ENCODE measurements at places on chromosomes 12 and 14.

DNA sequence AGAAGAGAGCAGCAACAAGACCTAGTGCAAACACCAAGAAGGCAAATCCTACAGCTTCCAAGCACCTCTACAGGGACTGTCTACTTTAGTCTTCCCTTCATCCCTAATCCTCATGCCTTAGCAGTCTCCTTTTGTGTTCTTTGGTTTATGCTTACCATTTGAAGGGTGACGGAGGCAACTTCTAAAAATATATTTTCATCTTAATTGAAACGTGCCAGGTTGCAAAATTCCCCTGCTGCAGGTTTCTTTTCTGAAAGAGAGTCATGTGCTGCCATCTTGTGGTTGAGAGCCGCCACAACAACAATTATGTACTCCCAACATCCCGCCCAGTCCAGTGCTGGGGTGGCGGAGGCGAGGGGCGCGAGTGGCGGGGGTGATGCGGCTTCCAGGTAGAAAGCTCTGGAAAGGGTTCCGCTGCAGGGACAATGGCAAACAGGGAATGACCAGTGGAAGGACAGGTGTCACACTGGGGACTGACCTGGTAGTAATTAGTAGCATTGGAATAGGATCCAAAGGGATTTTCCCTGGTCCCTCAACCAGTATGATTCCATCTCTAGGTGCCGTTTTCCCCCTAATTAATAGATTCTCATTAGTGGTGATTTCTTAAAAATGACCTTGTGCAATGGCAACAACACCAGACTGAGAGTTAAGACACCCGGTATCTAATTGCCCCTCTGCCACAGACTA lies 80.3 kb upstream of the GNG2 start:
- DNase-seq: peak; percentile 55
- H3K36me3 ChIP-seq: no peaks in the 10 kb centered on the region
- H3K27ac ChIP-seq: no peak overlapping the region

DNA sequence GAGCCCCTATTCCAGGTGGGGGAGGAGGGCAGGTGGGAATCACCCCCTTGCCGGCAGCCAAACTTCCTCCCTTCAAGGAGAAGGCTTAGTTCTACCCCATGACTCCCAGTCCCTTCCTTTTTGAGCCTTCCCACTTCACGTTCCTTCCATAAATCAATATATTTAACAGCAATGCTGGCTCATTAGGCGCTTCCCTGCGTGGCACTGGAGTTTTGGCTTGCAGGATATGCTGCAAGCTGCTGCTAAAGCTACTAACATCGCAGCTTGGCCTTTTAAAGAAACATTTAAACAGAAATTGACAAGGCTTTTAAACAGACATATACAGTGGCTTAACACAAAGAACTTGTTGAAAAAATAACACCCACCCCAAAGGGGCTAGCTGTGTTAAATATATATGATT lies 308.0 kb upstream of the FKBP4 start:
- no peak overlapping the region for H3K27ac ChIP-seq
- DNase-seq: no peak
- no peaks in the 10 kb centered on the region for H3K4me1 ChIP-seq
- H3K36me3 ChIP-seq: no peaks in the 10 kb centered on the region
- H3K4me3 ChIP-seq: no peak overlapping the region

DNA sequence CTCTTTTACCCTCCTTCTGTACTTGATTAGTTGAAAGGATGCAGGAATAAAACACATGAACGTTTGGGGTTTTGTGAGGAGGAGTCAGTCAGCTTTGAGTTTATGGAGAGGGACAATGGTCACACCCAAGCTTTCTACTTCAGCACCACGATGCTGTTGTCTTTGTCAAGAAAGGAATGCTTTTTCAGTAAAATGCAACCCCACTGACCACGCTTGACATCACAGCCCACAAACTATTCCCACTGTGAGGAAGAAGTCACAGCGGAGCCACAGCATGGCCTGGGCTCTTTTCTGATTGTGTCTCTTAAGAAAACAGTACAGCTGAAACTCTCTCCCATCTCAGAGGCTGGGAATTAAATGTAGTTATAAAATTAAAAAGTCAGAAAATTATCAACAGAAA lies 135.2 kb downstream of the APAF1 start:
- H3K4me3 ChIP-seq: no peak overlapping the region
- no peaks in the 10 kb centered on the region for H3K4me1 ChIP-seq
- no peak overlapping the region for H3K27ac ChIP-seq
- peaks cover 10% of the 10 kb centered on the region for H3K27me3 ChIP-seq

GRCh38 chr12:84561351-84561750 lies 351.2 kb downstream of the SLC6A15 start:
- H3K27me3 ChIP-seq: no peaks in the 10 kb centered on the region
- H3K4me3 ChIP-seq: no peak overlapping the region
- H3K36me3 ChIP-seq: no peaks in the 10 kb centered on the region
- no peaks in the 10 kb centered on the region for H3K4me1 ChIP-seq

DNA sequence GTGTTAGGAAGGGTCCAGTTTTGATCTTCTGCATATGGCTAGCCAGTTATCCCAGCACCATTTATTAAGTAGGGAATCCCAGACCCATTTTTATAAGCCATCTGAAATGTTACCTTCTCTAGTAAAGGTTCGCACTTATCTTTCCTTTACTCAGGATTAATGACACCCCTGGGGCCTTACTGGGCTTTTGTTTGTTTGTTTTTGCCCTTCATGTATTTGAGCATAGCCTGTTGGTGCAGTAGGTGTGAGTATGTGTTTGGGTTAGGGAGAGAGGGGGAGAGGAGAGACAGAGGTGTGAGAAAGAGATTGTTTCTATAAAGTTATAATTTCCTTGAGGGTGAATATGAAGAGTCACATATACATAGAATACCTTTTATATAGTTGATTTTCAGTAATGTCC lies 96.9 kb downstream of the AKAP6 start:
- DNase-seq: no peak
- no peak overlapping the region for H3K4me3 ChIP-seq
- H3K36me3 ChIP-seq: no peaks in the 10 kb centered on the region
- H3K27ac ChIP-seq: no peak overlapping the region
- H3K27me3 ChIP-seq: no peaks in the 10 kb centered on the region

- no peak for DNase-seq
- no peaks in the 10 kb centered on the region for H3K27me3 ChIP-seq
- H3K4me1 ChIP-seq: no peaks in the 10 kb centered on the region
- no peak overlapping the region for H3K27ac ChIP-seq
- H3K36me3 ChIP-seq: no peaks in the 10 kb centered on the region
Observed at GRCh38 chr12:105825141-105825540, 313.6 kb downstream of the NUAK1 start.

DNA sequence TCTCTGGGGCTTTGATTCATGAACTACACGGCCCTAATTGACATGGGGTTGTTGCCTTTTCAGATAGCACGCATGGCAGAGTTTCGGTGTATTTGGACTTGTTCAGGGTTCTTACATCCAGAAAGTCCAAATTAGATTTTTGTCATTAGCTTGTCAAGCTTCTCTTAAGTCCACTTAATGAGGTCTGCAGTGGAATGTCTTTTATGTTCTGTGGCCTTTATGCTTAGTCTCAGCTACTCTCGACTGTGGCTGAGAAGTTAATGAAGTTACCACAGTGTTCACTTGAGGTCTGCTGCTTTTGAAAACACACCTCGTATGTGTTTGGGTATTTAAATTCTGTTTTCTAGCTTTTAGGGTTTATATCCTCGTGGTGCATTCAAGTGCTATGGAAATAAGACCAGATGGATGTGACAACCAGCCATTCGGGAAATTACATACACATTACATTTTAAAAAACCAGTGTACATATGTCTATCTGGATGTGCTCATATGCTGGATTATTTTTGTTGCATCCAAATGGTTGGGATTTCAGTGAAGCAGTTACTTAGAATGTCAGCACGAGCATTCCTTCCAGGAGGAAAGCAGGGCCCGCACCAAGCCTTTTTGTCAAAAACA lies 80.2 kb downstream of the RMST start:
- H3K4me3 ChIP-seq: no peak overlapping the region
- H3K27me3 ChIP-seq: no peaks in the 10 kb centered on the region
- no peaks in the 10 kb centered on the region for H3K36me3 ChIP-seq
- no peak for DNase-seq

DNA sequence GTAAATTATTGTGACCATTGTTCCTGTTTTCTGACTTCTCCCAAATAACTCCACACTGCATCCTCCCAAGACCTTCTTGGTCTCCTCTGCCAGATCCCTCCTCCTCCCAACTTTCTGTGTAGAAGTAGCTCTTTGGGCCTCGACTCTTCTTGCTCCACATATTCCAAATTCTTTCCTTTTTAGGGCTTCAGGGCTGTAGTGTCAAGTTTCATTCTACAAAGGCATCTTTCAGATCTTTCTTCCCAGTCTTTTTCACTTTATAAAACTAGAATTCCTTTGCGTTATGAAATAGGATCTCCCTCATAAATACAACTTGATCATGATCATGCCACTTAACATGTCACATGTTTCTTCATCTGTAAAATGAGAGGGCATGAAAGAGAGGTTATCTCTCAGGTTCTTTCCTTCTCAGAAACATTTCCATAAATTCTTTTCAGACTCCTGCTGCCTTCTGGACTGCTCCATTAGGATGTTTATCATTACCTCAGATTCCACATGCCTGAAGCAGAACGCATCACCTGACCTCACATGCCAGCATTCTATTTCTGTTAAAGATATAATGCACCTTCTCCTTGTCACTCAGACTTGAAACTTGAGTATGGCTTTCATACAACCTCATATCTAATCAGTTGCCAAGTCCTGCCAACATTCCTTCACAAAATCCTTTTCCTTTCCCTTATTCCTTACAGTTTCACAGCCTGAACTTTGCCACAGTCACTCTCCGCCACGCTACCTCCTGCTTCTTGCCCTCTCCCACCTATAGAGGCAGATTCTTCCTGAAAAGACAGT lies 8.5 kb downstream of the SLC38A1 start:
- H3K4me1 ChIP-seq: peaks cover 28% of the 10 kb centered on the region
- no peak for DNase-seq

DNA sequence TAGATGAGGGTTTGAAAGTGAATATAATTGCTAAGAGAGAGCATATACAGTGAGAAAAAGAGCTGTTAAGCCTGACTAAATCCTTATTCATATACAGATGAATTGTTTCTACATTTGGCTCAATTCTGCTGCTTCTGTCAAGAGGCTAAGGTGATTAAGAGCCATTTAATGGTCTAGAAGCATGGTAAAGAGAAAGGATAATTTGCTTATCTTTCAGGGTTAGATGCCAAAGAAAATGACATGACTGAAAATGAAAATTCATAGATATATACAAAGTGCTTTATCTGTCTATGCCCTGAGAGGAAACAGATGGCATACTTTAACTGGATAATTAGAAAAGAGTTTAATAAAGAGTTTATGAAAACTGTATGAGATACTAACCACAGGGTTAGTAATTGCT lies 834.9 kb downstream of the SLC6A15 start:
- DNase-seq: no peak
- no peaks in the 10 kb centered on the region for H3K4me1 ChIP-seq
- no peak overlapping the region for H3K4me3 ChIP-seq

DNA sequence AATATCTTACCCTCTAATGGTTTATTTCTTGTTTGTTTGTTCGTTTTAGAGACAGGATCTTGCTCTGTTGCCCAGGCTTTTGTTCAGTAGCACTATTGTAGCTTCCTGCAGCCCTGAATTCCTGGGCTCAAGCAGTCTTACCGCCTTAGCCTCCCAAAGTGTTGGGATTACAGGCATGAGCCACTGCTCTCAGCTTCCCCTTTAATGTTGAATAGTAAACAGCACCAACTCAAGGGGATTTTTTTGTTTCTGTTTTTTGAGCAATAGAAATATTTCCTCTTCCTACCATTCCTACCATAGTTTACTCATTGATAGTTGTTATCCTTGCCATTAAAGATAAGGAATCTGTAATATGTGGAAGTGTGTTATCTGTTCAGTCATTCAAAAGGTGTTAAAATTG lies 10.7 kb downstream of the ARID4A start:
- H3K4me3 ChIP-seq: no peak overlapping the region
- DNase-seq: no peak
- H3K36me3 ChIP-seq: peaks cover 24% of the 10 kb centered on the region
- H3K4me1 ChIP-seq: peaks cover 9% of the 10 kb centered on the region

DNA sequence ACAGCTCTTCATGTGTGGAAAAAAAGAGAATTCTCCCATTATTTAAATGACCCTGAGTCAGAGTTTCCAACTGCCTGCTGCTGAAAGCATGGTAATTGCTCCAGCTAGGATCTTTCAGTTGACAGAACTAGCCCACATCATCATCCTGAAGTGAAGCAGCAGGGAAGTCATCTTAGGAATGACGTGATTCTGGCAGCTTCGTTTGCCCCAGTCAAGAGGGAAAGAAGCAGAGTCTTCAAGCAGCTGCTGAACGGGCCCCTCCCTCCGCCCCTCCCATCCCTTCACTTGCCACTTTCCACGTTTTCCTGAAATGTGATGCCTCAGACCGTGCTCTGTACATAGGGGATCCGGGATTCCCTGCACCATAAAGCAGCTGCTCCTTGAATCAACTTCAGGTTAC lies 455.0 kb upstream of the TMEM132C start:
- no peak overlapping the region for H3K4me3 ChIP-seq
- DNase-seq: no peak
- no peak overlapping the region for H3K27ac ChIP-seq
- H3K4me1 ChIP-seq: no peaks in the 10 kb centered on the region
- no peaks in the 10 kb centered on the region for H3K27me3 ChIP-seq
- no peaks in the 10 kb centered on the region for H3K36me3 ChIP-seq

DNA sequence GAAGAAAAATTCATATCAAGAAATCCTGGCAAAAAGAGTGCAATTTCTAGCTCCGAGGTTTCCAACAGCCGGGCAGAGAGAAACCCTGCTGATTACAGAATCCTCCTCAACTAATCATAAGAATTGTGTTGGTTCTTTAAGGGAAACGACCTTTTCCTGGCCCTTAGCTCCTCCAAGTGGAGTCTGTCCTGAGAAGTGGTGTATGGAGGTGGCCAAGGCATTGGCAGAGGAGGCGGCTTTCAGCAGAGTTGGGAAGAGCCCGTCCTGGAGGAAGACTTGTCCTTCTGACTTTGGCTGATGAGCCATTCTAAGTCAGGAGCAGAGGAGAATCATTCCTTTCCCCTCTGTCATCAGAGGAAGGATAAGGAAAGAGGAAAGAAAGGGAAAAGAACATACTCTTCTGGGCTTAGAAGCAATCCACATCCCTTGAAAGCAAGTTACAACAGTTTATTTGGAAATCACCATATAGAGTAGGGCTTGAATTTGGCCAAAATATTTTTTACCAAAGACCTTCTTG lies 46.5 kb upstream of the PTCSC3 start:
- no peak for DNase-seq
- H3K4me1 ChIP-seq: no peaks in the 10 kb centered on the region
- no peak overlapping the region for H3K4me3 ChIP-seq

- H3K27ac ChIP-seq: no peak overlapping the region
- peaks cover 3% of the 10 kb centered on the region for H3K36me3 ChIP-seq
- H3K27me3 ChIP-seq: no peaks in the 10 kb centered on the region
- H3K4me3 ChIP-seq: no peak overlapping the region
- peaks cover 6% of the 10 kb centered on the region for H3K4me1 ChIP-seq
Observed at GRCh38 chr14:104229534-104230055, 91.2 kb downstream of the KIF26A start.

GRCh38 chr14:50658203-50658602 lies 9.9 kb downstream of the SAV1 start:
- DNase-seq: no peak
- peaks cover 2% of the 10 kb centered on the region for H3K36me3 ChIP-seq
- no peak overlapping the region for H3K27ac ChIP-seq
- H3K4me1 ChIP-seq: no peaks in the 10 kb centered on the region
- no peak overlapping the region for H3K4me3 ChIP-seq

All from T-helper 2 cell treated with Interferon-gamma antibody and Interleukin-4, amounts not matched to agents 5 μg/mL and 100 μg/mL, for 36 hours (primary cell).